Stimulated activated CD8-positive, alpha-beta memory T cell treated with anti-CD3 and anti-CD28 coated beads, Interleukin-15, amount 100 ng/mL, for 1 hour (primary cell): ENCODE measurements at places on chromosomes 2 and 18.

DNA sequence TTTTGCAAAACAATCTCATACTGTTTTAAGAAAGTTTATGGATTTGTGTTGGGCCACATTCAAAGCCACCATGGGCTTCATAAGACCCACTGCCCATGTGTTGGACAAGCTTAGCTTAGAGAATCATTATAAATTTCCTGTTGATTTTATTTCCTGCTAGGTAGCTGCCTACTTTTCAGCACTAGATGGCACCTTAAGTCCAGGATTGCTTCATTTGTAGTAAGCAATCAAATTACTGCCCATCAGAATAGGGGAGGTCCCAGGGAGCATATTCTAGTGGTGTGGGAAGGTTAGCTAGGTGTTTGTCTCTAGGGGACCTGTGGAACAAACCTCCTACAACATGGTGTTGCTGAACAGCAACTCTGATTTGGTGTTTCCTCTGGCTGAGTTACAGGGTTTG, 11.0 kb upstream of the DCDC2C start:
- DNase-seq = no peak

GRCh38 chr2:189128970-189129369, 50.6 kb downstream of the COL5A2 start:
- DNase-seq = no peak

GRCh38 chr18:59629894-59630293, 67.3 kb downstream of the CCBE1 start:
- DNase-seq = no peak

- no peak for DNase-seq
These were observed 83.0 kb upstream of the LTBP1 start for GRCh38 chr2:32863803-32864202.

DNA sequence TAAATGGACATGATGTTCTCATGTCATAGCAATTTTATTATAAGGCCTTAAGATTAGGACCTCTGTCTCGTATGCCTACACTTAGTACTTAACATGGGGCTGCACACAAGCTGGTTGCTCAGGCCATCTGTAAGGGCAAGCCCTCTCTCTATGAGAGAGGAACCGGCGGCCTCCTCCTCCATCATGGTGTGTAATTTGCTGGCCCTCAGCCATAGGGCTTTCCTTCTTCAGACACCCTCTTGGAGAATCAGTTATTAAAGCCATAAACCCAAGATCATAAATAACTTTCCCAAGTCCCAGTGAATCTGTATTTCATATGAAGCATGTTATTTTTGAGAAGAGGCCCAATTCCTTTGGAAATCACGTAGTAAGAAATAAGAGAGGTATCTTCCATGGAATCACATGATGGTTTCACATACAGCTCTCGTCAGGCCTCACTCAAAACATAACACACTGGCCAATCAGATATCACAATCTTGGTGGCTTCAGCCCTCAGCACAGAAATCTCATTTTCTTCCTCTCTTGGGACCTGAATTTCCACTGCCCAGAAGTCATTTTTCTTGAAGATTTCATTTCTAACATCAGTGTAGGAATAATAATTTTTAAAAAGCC, 92.6 kb downstream of the RDH14 start:
- DNase-seq = no peak

DNA sequence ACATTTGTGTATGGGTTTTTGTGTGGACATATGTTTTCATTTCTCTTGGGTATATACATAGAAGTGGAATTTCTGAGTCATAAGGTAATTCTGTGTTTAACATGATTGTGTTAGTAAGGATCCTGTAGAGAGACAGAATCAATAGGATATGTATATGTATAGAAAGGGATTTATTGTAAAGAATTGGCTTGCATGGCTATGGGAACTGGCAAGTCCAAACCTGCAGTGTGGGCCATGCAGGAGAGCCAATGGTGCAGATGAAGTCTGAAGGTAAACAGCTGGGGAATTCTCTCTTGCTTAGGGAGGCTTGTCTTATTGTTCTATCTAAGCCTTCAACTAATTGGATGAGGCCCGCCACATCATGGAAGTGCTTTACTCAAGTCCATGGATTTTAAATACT, 39.2 kb upstream of the IL1R2 start:
- DNase-seq = no peak

DNA sequence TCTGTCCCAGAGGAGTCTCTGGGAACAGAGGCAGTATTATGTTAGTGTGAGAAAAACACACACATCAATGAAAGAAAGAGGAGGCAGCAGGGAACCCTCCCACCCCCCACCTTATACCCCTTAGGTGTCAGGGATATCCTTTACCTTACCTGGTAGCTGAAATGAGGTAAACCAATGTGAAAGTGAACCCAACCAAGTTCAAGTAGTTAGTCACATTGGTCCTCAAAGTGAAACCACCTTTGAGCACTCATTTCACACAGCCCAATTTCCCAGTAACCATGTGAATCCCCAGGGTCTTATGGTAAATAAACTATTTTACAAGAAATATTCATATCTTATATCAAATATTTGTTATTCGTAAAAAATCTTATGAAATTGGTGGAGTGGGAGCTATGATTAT, 377.8 kb downstream of the LRATD1 start:
- no peak for DNase-seq

DNA sequence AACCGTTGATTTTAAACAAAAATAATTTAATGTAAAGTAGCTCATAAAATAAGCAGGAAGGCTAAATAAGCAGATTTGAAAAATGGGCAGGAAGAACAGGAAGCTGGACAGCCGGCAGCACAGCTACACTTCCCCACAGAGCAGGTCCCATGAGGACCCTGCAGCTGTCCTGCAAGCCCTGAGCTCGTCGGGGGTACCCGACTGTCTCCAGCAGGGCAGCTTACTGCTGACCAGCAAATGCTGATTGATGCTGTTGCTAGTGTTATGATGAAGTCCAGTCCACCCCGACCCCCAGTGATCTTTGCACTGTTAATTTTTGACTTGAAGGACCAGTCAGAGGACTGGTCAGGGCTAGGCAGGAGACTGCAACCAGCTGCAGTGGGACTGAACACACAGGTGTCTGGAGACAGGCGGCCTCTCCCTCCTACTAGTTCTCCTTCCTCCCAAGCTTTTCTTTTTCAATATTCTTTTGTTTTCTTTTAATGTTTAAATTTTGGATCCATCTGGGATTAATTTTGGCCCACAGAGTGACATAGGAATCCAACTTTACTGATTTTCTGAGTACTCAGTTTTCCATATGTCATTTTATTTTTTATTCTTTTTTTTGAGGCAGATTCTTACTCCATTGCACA, 27.7 kb downstream of the POLE4 start:
- DNase-seq = no peak

DNA sequence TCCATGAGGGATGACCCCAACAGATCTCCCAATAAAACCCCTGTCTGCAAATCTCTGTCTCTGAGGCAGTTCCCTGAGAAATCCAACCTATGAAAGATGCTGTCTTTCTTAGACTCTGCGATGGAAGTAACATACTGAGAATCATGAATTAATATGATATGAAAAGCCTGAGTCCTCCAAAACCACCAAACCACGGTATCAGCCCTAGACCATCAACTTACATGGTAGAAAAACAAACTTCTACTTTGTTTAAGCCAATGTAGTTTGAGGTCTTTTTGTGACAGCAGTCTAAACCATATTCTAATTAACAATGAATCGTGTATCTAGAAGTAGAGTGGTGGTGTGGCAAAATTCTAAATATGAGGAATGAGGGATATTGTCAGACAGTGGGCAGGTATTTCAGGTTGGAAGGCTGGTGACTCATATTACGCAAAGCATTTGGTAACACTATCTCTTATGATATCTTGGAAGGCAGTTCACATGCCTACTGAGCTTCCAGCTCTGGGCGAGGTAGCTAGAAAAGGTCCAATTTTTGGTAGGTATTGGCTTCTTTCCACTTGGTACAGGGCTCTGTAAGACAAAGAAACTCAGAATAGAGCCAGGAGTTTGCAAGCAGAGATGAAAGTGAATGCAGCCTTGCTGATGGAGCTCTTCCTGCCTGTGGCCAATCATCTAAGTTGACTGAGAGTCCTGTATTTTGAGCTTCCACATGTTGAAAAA, 215.8 kb downstream of the ZFP36L2 start:
- DNase-seq = no peak

GRCh38 chr18:61935362-61935761, 42.6 kb upstream of the RNF152 start:
- no peak for DNase-seq

- no peak for DNase-seq
These were observed 4.6 kb downstream of the AGXT start for GRCh38 chr2:240873098-240873788.

GRCh38 chr18:45974088-45974536, 7.0 kb upstream of the EPG5 start:
- peak; percentile 57 for DNase-seq

- DNase-seq = no peak
These were observed 64.6 kb upstream of the TFPI start for GRCh38 chr2:187618813-187619212.

DNA sequence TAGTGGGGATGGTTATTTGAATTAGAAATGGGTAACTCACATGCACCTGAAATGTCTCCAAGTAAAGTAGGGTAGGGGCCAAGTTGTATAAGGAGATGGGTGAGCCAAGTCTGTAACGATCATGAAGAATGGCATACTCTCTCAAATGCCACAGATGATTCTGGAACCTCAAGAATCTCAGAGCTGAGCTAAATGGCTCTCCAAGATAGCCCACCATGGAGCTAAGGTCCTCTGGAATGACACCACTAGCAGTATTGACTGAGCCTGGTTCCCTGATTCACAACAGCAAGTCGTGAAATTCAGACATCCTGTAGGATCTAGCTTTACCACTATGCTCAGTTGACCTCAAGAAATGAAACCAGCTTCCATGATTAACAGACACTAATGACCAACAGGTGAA, 115.9 kb upstream of the EPAS1 start:
- no peak for DNase-seq

- DNase-seq = no peak
These were observed 66.1 kb upstream of the SMAD7 start for GRCh38 chr18:49016648-49017539.

DNA sequence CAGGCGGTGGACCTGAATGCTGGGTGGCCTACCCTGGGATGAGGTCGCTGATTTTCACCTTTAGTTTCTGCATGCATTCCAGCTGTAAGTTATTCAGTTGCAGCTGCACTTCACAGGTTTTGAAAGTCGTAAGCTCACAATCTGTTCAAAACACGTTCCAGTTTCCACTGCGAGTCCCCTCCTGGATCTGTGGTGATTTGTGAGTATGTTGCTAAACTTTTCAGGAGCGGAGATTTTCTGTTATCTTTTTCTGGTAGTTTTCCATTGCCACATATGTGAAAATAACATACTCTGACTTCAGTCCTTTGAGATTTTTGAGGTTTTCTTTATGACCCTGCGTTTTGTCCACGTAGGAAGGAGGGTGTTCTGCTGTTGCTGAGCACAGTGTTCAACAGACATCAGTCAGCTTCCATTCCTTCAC, 102.1 kb downstream of the SNTG2 start:
- DNase-seq = no peak

DNA sequence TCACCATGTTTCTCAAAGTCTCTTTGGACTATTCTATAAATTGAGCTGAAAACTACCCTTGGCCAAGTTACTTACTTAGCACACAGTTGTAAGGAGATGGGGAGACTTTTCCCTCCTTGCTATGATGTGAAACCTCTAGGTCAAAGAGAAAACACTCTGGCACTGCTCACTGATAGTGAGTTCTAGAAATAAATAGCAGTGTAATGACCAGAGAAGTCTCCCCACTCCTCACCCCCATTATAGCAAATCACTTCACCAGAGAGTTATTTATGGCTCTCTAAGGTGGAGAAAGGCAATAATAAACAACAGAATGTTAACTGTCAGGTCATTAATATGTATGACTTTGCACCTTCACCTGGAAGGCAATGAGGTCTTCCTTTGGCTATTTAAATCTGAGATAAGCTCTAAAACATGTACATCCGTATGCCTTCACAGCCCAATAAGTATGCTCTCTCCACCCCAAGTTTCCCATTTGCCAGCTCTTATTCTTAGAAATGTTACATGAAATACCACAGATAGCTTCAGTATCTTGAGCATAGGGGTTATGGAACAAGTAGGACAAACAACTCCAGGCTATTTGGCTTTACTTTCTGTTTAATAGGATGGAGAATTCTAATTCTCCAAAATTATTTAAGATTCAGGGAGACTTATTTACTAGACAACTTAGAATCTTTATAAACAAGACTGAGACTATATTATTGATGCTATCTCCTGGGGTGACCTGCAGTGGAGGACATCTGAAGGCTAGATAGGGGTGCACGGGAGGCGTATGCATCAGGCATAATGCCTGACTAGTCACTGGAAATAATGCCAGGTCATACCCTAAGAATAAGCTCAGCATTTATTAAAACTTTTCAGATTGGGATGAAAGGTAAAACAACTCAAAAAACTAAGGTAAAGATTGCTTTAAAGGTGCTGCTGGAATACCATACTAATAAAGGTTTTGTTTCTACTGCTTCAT, 65.3 kb upstream of the DTNB start:
- DNase-seq = no peak
